Upper lobe of right lung (tissue), 1 donor: ENCODE measurements at places on chromosomes 16 and 17.

GRCh38 chr17:49111934-49112333 is 20.6 kb upstream of the B4GALNT2 start:
- DNase-seq, result no peak

DNA sequence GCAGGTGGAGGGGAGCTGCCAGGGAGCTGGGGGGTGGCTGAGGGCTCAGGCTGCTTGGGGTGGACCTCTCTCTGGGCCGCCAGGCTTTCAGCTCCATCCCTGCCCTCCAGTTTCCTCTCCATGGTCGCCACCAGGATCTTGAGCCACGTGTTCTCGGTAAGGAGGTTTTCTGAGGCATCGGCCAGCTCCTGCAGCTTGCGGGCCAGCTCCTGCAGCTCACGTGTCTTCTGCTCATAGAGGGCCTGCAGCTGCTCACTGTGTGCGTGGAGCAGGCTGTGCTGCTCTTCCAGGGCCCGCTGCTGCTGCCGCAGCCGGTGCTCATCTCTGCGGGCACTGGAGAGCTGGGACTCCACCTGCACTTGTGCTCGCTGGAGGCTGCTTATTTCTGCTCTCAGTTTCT is 11.0 kb downstream of the SNN start:
- peak; percentile 40 for DNase-seq

GRCh38 chr16:85891776-85892166 is 7.2 kb upstream of the IRF8 start:
- no peak for DNase-seq

- peak; percentile 97 for DNase-seq
These were observed at the start of gene MTHFSD for GRCh38 chr16:86554917-86555703. Gene MTHFSD (minus strand): TSS chr16:86555235. CDS start chr16:86555184, 51 bp downstream.

DNA sequence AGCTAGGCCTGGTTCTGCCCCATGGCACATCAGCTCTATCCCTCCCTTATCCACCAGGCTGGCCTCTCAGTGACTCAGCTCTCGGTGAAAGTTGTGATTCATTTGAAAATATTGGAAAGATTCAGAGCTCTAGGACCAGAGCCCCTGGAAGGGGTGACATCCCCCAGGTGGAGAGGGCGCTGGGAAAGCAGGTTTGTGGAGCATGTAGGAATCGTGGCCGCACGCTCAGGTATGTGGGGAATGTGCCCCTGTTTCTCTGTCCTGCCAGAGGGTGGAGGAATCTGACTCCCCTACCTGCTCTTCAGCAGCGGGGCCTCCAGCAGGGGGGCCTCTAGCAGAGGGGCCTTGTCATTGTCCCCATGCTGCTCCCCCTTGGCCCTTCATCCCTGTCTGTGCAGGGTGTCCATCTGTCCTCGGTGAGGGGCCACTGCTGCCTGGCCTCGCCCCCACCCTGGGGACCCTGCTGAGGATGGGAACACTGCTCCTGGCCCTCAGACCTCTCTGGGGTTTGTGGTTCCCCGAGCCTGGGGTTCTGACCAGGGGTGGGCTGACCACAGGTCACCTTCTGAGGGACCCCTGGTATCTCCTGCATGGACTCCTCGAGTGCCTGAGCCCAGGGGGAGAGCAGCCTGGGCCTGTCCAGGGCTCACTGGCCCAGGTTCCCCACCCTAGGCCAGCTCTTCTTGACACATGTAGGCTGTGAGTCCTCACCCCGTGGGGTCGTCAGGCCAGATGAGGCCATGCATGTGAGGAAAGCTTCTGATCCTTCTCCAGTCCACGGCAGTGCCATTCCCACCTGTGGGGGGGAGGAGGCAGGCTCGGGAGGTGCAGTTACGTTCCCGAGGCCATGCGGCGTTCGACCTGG is 47.5 kb downstream of the NT5M start:
- peak; percentile 60 for DNase-seq

- peak; percentile 64 for DNase-seq
These were observed 3.0 kb downstream of the CDT1 start for GRCh38 chr16:88806491-88807111.

- no peak for DNase-seq
These were observed 43.5 kb downstream of the CFAP20 start for GRCh38 chr16:58085584-58086251.

- DNase-seq, result no peak
These were observed 312.2 kb upstream of the GOT2 start for GRCh38 chr16:59046335-59046734.

DNA sequence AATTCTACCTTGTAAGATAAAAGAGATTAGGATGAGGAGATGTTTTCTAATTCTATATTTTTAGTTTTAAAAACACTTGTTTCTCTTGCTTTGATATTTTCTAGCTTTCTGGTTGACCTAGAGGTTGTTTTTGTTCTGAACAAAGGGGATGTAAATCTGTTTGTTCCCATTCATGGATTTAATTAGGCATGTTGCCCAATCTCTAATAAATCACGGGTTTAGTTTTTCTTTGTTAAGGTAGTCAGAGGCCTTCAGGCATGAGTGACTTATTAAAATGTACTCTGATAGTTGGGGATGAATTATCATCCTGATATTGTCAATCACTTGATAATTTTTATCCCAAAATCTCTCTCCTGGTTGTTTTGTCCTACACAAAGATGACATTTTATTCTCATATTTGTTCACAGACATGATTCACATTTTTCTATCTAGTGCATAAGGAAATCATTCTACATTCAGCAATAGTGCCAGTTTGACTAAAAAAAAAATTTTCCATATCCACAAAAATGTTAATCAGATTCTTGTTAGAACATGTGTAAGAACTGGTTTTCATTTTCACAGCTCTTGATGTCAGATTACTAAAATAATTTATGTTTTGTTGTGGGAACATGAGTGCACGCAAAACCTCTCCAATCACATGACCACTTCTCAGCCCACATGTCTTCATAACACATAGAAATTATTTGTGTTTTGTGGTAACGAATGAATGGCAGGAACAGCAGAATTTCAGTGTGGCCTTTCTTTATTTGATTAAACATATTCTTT is 95.7 kb upstream of the AKTIP start:
- no peak for DNase-seq

DNA sequence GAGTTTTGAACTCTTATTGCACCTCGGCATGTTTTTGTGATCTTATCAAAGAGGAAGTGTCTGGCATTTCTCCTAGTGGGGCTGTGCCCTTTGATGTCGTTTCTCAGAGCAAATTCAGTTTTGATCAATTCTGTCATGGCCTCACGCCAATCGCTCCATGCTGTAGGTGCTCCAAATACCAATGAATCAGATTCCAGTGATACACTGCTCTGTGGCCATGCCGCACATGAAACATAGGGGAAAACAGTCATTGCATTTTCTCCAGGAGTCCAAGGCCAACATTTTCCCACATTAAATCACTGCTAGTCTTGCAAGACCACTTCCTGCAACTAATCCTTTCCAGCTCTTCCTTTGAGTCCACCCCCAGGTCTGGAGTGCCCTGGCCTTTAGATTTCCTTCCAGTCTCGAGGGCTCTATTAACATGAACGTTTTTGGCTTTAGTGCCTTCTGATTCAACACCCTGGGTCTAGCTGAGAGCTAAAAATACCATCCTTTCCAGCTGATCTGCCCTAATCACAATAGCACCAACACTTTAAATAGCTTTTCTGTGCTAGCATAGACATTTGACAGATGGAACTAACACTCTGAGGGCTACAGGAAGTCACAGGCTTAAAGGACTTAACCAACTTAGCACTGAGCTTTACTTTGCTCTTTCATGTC is 18.2 kb upstream of the RASL10B start:
- DNase-seq, result no peak

- DNase-seq, result no peak
These were observed 16.6 kb downstream of the KRT9 start for GRCh38 chr17:41555105-41555887.

DNA sequence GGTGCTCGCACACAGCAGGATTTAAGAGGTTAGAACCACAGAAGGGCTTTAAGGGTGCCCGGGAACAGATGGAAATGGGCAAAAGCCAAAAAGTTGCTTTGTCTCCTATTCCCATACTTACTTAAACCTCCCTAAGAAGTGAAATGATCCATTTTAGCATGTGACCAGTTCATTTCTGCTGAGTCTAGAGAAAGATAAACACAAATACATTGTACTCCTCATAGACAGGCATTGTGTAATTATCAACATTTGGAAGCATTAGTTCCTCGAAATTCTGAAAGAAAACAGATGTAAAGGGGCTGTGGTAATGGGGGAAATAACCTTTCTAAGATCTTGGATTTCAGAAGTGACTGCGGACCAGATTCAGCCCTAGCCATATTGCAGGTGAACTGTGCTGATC is 178.3 kb downstream of the CYB561 start:
- no peak for DNase-seq

- peak; percentile 85 for DNase-seq
These were observed 5.3 kb downstream of the RPL13 start for GRCh38 chr16:89565506-89566372.

- no peak for DNase-seq
These were observed 262.3 kb downstream of the SOX9 start for GRCh38 chr17:72382971-72383722.

- no peak for DNase-seq
These were observed 415.1 kb downstream of the NPIPA8 start for GRCh38 chr16:17921357-17921978.

DNA sequence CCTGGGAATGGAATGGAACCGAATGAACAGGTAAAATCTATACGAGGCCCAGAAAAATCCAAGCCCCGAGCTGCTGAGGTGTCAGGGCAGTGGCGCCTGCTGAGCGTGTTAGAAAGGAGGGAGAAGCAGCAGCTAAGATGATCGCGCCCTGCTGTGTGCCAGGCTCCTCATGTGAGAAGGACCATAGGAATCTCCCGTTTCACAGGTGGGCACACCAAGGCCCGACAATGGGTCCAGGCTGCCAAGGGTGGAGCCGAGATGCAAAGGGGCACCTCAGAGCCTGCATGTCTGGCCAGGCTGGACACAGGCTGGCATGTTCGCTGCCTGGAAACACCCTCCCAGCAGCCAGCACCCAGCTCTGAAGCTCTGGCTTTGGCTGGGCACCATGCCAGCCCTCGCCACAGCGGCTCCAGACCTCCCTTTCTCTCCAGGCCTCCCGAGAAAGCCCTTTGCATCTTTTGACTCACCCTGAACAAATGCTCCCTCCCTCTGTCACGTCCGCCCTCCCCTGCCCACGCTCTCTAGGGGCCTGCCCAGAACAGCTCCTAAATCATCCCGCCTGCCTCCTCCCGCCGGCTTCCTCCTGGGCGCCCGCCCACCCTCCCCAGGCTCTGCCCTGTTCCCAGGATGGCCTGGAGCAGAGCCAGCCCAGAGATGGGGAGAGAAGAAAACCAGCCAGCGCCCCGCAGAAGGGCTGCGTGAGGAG is 217.8 kb upstream of the GSE1 start:
- peak; percentile 78 for DNase-seq

- peak; percentile 49 for DNase-seq
These were observed 148.6 kb downstream of the CLEC16A start for GRCh38 chr16:11092788-11093571.

- DNase-seq, result no peak
These were observed 25.1 kb downstream of the CD300LG start for GRCh38 chr17:43871946-43872690.

DNA sequence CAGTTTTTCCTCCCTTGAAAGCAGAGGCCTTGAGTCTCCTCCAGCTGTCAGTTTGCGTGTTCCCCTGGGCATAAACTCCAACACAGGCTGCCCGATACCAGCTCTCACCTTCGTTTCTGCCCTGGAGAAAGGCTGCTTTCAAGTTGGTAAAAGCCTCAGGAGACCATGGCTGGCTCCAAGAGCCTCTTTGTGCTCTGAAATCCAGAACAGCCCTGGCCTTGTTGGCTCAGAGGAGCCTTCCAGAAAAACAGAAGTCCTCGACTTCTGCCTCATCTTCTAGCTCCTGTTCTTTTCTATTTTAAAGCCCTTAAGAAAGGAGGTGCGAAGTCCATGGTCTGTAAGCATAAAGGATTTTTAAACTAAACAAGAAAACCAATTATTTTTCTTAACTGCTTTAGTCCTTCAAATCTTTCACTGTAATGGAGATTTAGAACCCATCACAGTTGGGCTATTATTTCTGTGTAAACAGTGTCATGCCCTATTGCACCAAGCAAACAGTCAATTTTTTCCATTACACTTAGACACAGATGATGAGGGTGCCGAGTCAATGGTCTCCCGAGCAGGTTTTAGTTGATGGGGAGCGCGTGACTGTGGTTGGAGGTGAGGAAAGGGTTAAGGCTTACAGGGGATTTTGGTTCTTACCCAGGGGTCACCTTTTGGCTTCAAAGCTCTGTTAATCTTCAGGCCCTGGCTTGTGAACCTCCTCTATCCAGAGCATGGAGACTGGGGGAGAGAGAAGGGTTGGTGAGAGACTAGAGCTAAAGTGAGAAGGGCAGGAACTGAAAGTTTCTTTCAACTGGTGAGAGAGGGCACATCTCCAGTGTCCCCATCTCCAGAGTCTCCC is 212.8 kb downstream of the MSI2 start:
- DNase-seq, result no peak

DNA sequence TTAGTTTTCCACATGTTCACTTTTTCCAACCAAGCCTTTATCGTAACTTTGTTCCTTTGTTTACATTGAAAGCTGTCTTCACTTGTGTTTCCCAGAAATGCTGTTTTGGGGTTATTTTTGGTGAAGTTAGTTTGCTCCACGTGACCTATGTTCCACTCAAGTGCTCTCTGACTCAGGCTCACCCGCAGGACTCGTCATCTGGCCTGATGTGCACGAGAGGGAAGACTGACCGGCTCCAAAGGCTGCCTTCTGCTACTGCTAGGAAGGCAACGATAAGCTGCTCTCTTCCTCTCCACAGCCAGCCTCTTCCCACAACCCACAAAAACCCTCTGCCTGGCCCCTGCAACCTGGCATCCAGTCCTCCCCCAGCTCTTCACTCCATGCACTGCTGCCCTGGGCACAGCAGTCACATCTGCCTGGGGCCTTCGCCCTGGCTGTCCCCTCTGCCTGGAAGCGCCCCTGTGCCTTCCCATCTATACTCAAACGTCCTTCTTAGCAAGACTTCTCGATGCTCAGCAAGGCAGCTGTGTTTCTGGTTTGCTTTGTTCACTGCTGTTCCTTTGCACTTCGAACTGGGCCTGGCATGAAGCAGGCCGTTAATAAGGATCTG is 28.0 kb downstream of the ZCCHC14 start:
- DNase-seq, result peak; percentile 83

DNA sequence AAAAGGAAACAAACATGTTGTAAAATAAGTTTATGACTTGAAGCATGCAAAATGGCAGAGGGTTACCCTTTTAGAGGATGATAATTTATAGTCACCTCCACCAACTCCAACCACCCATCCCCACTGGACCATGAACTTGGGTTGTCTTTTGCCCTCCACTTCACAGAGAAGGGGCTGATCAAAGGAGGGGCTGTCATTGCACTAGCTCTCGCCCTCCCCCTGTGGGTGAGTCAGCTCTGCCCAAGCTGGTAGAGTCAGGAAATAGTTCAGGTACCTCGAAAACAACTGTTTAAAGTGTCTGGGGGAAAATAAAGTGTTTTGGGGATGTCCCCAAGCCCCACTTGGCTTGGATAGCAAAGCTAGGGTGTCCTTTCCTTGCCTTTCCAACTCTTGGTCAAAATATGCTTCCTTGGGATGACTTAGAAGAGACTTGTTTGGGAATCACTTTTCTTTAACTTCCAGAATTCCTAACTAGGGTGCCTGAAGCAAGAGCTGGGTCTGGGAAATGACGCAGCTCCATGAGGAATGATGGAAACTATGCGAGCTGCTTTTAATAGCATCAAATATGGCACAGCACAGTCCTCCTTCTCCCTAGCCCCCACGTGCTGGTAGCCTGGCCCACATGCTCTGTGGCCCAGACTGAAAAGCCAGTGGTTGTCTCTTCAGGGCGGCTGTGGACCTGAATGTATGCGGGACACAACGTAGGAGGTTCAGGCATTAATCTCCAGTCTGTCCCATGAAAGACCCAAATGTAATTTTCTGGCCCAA is 40.7 kb downstream of the TBX4 start:
- DNase-seq, result no peak
